Stimulated activated CD4-positive, alpha-beta T cell treated with anti-CD3 and anti-CD28 coated beads, Interleukin-4, amount 100 ng/mL, for 48 hours (primary cell): ENCODE measurements at places on chromosomes 12 and 14.

DNA sequence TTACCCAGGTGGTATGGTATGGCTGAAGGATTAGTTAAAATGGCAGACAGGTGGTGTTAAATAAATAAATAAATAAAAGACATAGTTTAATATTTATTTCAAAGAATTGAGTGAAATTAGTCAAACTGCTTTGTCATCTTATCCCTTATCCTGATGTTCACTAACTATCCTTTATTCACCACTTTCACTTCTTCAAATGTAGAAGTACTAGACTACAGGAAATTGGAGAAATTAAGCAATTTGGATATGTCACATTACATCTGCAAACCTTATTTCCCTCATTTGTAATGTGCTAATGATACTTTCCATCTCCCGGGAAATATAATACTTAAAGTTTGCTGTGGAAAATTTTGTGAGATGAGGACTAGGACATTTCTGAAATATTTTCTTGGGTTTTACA lies 1195.7 kb downstream of the LRFN5 start:
- DNase-seq, result no peak

- DNase-seq, result no peak
Measured at GRCh38 chr12:112946236-112947000, 8.1 kb downstream of the OAS3 start.

- DNase-seq, result no peak
Measured at GRCh38 chr14:24849471-24849870, 200.5 kb downstream of the STXBP6 start.

DNA sequence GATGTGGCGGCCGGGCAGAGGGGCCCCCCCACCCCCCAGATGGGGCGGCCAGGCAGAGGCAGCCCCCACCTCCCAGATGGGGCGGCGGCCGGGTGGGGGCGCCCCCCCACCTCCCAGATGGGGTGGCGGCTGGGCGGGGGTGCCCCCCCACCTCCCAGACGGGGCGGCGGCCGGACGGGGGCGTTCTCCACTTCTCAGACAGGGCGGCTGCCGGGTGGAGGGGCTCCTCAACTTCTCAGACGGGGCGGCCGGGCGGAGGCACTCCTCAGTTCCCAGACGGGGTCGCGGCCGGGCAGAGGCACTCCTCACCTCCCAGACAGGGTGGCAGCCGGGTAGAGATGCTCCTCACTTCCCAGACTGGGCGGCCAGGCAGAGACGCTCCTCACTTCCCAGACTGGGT lies 469.8 kb downstream of the PCNX1 start:
- DNase-seq, result no peak

- DNase-seq, result no peak
Measured at GRCh38 chr12:116306506-116306905, 29.0 kb upstream of the MED13L start.

- no peak for DNase-seq
Measured at GRCh38 chr14:60968099-60968498, 12.8 kb downstream of the TRMT5 start.

GRCh38 chr14:57831981-57832380 lies 33.9 kb downstream of the SLC35F4 start:
- DNase-seq, result no peak
